ENCODE measurements at places on chromosomes 5 and 9. TPM values are rescaled to one million over a fixed set of nuclear protein-coding genes. Genes with fewer than 3 reads are reported as not detected.

- DNase-seq: no peak
Measured at GRCh38 chr5:173719731-173720082, 103.3 kb upstream of the BOD1 start.

- DNase-seq: peak; percentile 93
Measured at GRCh38 chr9:131432597-131433301, 38.9 kb downstream of the PRRC2B start.

DNA sequence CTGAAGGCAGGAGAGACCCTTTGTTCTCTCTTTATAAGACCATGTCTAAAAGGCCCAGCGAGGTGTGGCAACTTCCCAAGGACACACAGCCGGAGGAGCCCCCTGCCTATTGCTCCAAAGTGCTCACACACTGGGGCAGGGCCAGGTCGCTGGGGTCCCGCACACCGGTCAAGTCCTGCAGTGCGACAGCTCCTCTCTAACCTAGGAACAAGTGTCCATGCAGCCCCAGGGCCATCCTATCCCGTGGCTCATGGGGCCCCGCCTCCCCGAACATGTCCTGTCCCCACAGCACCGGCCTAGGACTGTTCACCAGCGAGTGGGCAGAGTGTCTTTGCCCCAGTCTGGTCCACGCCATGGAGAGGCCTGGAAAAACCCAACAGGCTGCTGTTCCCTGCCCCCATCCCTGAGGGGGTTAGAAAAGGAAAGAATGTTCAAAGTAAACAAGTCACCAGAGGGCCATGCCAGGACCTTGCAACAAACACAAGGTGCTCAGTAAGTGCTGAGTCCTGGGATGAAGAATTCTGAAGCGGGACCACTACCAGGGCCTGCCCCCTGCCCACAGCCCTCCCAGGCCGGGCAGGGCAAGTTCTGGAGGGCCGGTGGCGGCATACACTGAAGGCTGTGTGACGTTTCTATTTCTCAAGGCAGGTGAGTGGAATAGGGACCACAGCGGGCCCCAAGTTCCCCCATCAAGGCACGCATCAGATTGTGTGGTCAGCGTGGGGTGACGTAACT lies 938 bp downstream of the NINJ1 start:
- DNase-seq: peak; percentile 32

DNA sequence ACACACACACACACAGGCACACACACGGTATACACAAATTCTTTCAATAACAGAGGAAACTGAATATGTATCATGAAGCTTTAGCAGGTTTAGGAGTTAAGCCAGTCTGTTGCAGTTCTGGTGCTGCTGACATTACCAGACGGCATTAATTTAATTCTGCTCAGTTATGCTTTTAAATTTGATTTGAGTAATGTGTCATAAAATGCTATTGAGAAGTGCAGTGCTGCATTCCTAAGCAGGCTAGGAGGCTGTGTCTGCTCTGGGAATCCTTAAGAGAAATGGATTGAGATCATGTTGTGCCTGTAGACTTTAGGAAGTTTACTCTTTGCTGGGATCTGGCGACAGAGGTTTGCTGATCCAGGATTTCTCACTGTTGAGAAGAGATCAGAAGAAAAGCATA lies 733.8 kb downstream of the BRINP1 start:
- DNase-seq: no peak

DNA sequence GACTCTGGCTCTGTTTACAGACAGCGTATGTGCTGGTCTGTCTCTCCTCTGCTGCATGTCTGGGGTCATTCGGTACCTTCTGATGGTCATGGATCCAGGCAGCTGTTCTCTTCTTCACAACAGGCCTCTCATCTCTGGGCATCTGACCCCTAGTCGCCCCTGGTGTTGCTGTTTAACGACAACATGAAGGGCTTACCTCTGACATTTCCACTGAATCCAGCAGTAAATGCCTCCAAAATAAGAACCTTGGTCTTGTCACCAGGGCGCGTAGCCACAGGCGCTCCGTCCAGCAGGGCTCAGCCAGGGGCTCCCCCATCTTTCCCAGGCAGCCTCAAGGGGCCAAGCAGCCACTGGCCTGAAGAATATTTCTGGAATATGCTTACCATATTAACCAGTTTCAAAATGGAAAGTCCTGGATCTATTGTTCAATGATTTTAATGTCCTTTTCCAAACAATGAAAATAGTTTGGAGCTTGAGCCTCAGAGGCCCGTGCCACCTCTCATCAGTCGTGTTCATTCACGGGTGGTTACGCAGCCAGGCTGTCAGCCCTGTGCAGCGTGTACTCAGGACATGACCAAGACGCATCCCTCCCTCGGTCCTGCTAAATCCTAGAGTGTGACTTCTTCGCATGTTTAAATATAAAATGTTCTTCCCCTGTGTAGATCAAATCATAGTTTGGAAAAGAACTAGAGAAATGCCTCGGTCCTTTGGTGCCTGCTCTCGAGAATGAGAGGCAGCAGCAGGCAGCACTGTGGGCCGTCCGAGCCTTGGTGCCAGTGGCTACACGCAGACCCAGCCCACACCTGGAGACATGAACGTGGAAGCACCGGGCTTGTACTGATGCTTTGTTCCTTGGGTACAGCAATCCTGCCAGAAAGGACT lies 30.1 kb upstream of the LRRC14B start:
- DNase-seq: no peak

- peak; percentile 47 for DNase-seq
Measured at GRCh38 chr5:119250946-119251901, 104.6 kb upstream of the TNFAIP8 start.

DNA sequence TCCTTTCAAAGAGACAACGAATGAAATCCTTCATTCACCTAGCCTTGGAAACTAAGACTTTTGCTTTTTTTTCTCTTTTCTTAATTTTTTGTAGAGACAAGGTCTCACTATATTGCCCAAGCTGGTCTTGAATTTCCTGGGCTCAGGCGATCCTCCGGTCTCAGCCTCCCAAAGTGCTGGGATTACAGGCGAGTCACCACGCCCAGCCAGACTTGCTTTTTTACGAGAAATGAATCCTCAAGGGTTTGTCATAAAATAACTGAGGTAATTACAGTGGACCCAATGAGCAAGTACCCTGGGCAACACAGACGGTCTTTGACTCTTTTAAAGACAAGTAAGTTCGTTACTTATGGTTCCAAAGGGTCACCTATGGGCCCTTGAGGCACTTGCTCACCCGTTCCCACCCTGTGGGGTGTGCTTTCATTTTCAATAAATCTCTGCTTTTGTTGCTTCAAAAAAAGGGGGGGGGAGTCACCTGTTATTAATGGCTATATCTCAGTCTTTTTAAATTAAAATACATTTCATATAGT lies 70.4 kb downstream of the TRPM6 start:
- no peak for DNase-seq

GRCh38 chr9:21564175-21564574 lies 82.1 kb upstream of the IFNE start:
- DNase-seq: no peak

DNA sequence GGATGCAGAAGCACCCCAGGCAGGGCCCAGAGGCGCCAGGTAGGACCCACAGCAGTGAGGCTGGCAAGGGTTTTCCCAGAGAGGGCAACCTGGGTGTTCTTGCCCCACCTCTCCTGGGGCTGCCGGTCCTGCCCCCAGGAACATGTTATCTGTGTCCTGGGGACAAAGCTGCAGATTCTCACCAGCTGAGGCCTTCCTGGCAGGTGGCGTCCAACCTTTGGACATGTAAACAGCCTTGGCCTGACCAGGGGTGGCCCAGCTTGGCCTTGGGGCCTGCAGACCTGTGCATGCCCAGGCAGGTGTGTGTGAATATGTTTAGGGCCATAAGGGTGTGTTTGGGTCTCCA lies 101.8 kb upstream of the LARP1 start:
- DNase-seq: no peak

- no peak for DNase-seq
Measured at GRCh38 chr9:70802758-70803436, 318.5 kb downstream of the TRPM3 start.

DNA sequence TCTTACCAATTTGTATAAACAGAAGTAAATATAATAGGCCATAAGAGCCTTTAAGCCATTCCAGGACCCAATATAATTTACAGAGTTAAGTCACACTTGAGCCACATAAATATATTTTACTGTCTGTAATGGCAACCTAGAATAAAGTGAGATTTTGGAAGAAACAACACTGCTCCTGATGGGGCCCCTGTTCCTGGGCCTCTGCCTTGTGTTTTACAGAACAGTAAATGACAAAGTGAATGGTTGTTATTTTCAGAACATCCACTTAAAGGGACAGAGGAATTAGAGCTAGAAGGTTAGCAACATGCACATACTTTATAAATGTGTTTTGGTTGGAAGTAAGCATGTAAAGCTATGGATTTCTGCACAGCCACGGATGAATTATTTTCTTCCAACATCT lies 3.6 kb downstream of the PTGER4 start:
- no peak for DNase-seq

Gene PKD2L2
- total RNA-seq: 0.26 TPM

Gene KIF20A
- 23.8 TPM for total RNA-seq

Gene ZNF354B
- total RNA-seq: 9.4 TPM

Gene CLPTM1L
- total RNA-seq: 189 TPM

Gene EIF4E1B
- not detected for total RNA-seq

Gene LHX3
- total RNA-seq: not detected
